Spleen (tissue), 13 donors: ENCODE measurements at places on chromosomes 7 and 10. TPM values are rescaled to one million over a fixed set of nuclear protein-coding genes. Genes with fewer than 3 reads are reported as not detected.

The PTF1A gene
- total RNA-seq = not detected

GRCh38 chr10:91944880-91945630, 21.5 kb downstream of the BTAF1 start:
- no peaks in the 10 kb centered on the region for H3K27me3 ChIP-seq
- no peaks in the 10 kb centered on the region for H3K36me3 ChIP-seq
- no peak overlapping the region for H3K4me3 ChIP-seq
- no peaks in the 10 kb centered on the region for H3K4me1 ChIP-seq
- no peak overlapping the region for H3K27ac ChIP-seq

DNA sequence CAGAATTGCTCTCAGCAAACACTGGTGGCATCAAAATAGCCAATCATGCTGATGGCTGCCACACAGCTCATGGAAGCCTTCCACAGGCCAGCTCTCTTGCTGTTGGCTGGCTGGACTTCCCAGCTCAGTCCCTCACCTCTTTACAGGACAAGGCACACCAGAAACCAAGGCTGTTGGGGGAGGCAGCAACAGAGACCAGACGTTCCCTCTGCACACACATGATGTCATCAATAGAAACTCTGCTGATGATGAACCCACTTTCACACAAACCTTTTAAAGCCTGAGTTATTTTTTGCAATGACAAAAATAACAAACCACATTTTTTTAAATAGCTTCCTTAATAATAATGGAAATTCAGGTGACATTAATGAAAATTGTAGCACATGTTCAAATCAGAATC, 300.9 kb upstream of the C7orf33 start:
- no peak overlapping the region for H3K27ac ChIP-seq
- no peaks in the 10 kb centered on the region for H3K27me3 ChIP-seq
- no peak overlapping the region for H3K4me3 ChIP-seq
- DNase-seq = no peak
- no peaks in the 10 kb centered on the region for H3K36me3 ChIP-seq

- H3K27ac ChIP-seq = no peak overlapping the region
- DNase-seq = no peak
- no peak overlapping the region for H3K4me3 ChIP-seq
- no peaks in the 10 kb centered on the region for H3K36me3 ChIP-seq
These were observed 133.7 kb downstream of the LRRN3 start for GRCh38 chr7:111224354-111225231.

DNA sequence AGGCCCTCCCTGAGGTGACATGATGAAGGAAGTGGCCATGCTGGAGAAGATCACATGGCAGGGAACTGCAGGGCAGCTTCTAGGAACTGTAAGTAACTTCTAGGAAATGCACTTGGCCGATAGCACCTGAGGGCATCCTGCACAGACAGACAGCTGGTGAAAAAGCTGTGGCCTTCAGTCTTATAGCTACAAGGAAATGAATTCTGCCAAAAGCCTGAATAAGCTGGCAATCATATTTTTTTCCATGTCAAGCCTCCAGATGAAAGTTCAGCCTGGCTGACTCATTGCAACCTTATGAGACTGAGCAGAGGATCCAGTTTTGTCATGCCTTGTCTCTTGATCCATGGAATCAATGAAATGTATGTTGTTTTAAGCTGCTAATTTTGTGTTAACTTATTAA, 91.1 kb upstream of the CACNA2D1 start:
- no peak overlapping the region for H3K27ac ChIP-seq
- no peak overlapping the region for H3K4me3 ChIP-seq
- no peak for DNase-seq
- no peaks in the 10 kb centered on the region for H3K27me3 ChIP-seq

- no peak overlapping the region for H3K27ac ChIP-seq
- DNase-seq = no peak
- H3K4me1 ChIP-seq = peaks cover 6% of the 10 kb centered on the region
- no peak overlapping the region for H3K4me3 ChIP-seq
These were observed 592.2 kb downstream of the SDK1 start for GRCh38 chr7:3893151-3893788.

DNA sequence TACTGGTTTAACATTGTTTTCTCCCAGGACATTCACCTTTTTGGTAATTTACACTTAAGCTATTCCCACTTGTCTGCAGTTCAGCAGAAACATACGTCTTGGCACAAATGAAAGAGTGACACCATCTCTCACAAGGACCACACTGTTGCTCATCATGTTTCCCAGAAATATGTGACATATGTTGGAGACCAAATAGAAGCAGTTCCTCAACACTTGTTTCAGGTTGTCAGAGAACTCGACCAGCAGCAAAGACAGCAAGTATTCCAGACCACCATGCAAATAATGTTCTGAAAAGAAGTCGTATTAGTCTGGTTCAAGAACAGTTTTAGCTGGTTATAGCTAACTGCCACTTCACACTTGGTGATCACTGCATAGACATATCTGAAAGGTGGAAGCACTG, 81.3 kb upstream of the KLF6 start:
- H3K27me3 ChIP-seq = no peaks in the 10 kb centered on the region
- no peaks in the 10 kb centered on the region for H3K4me1 ChIP-seq
- H3K36me3 ChIP-seq = no peaks in the 10 kb centered on the region
- H3K4me3 ChIP-seq = no peak overlapping the region

The SPDYE5 gene
- not detected for total RNA-seq

The PROSER2 gene
- 5.2 TPM for total RNA-seq

- no peaks in the 10 kb centered on the region for H3K27me3 ChIP-seq
- H3K4me1 ChIP-seq = no peaks in the 10 kb centered on the region
- no peak overlapping the region for H3K4me3 ChIP-seq
- peak; percentile 80 for DNase-seq
These were observed 89.9 kb downstream of the CDH23 start for GRCh38 chr10:71486484-71487114.

The CALD1 gene
- total RNA-seq = 215 TPM
